ENCODE measurements at places on chromosomes 2 and 18.

DNA sequence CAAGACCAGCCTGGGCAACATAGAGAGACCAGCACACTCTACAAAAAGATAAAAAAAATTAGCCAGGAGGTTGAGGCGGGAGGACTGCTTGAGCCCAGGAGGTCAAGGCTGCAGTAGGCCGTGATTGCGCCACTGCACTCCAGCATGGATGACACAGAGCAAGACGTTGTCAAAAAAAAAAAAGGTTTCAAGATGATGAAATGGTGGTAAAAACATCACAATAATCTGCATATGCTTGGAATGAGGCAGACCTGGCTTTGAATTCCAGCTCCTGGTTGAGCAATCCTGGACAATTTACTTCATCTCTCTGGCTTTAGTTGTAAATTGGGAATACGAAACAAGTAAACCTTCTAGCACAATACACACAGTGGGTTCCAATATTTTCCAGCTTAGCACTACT, 24.1 kb downstream of the USP40 start:
- DNase-seq, result peak; percentile 61

DNA sequence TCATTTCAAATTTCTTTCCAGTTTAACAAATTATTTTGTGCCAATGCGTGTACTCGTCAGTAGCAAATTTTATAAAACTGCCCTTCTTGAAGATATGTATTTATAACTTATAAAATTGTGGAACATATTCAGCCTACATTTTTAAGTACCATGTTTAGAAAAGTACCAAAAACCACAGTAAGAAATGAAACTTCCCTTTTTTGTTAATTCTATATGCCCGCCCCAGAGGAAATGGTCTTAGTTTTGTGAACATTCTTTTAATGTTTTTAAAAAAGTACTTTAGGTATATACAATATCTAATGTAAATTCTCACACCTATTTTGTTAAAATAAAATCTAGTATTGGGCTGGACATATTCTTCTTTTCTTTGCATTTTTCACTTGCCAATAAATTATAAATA, 1.2 kb downstream of the UGT1A9 start:
- DNase-seq, result no peak

DNA sequence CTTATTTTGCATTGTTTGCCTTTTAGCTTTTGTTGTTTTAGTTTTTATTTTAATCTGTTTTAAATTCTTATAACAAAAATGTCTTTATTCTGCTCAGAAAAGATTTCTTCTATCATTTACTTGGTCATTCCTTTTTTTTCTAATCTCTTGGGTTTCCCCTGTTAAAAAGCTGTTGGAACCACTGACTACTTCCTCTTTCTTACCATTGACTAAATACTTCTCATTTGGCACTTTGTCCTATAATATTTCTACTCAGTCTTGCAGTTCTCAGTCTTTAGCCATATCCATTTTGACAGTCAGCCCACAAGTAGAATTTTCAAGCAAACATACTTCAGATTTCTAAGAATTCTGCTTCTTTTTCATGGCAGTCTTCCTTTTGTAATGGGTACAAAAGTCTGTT, 567.2 kb downstream of the SATB2 start:
- no peak for DNase-seq

GRCh38 chr2:37619230-37619958, 52.0 kb downstream of the CDC42EP3 start:
- no peak for DNase-seq

DNA sequence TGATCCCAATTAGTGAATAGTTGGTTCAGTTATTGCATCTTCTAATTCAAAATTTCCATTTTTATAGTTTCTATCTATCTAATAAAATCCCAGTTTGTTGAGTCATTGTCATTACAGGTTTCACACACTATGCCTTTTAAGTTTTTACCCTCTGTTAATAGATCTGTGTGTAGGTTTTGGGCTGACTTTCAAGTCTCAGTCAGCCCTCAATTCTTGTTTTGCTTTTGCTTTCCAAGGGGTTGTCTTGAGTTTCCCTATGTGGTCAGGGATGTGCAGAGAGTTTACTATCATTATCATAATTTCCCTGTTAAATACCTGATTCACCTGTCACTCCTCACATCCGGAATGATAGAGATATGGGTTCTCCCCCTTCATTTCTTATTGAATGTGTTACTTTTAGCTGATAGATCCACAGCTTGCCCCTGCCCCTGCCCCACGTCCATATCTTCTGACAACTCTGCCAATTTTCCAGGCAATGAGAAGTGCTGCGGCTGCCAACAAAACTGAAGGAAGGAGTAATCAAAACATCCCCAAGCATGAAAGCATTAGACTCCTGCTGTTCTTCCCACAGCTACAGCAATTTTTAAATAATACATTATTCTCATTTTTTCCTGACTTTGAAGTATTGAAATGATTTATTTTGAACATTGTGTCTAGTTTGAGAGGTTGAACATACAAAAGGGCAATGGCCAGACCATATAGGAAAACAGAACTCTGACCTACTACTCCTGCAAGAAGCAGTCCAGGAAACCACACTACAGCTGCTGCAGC, 1064.8 kb downstream of the SUCLG1 start:
- DNase-seq, result no peak

- DNase-seq, result peak; percentile 92
Observed at GRCh38 chr18:10234912-10235660, 219.3 kb upstream of the APCDD1 start.

DNA sequence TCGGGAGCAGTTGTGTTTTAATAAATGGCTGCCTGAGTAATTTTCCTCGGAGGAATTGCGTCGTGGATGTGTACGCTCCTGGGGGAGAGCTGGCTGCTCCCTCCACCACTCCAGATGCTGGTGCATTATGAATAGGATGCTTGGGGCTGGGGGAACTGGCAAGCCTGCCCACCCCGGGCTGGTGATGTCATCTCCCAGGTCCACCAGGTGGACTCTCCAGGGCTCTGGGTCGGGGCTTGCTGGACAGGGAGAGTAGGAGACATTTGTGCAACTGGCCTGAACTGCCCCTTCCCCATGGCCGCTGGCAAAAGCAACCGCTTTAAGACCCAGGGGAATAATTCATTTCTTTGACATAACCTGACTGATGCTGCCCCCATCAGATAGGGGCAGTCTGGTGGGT, 158.7 kb downstream of the KLHL29 start:
- no peak for DNase-seq

DNA sequence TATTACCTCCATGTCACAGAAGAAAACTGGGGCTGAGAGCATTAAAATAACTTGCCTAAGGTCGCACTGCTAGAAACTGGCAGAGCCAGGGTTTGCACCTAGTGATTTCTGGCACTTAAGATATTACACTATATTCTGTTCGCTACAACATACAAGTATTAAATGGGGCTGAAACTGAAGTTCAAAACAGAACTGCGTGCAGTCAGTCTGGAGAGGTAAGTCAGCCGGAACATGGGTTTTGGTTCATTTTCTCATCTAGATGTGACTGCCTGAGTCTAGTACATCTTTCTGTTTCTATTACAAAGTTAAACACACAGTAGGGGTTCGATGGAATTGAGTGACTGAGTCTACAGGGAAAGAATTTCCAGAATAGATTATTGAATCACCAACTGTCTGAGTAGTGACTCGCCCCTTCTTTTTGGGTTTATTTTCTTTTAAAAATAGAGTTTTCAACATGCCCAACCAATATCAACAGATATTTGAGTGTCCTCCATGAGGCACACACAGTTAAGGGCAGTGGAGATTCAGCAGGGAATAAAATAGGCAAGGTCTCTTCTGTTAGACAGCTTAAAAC, 150.8 kb downstream of the RNF152 start:
- no peak for DNase-seq

GRCh38 chr18:73212442-73212841, 344.7 kb upstream of the NETO1 start:
- no peak for DNase-seq
